ENCODE measurements at places on chromosomes 1 and 21.
A peak's percentile ranks its signal among the peaks of the same experiment; 100 is the strongest.

DNA sequence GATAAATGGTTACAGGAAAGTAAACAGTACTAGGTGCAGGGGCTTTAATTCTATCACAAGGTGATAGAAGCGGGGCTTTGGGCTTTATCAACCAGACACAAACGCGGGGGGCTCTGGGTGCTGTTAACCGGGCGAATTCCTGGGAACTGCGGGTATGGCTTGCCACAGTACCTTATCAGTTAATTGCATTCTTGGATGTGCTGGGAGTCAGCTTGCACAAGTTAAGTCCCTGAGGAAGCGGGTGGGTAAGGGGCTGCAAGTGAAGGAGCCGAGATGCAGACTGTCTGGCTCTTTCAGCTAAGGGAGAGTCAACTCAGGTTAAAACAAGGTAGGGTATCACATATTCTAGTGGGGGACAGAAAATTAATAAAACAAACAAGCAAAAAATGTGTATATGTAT lies 661 bp downstream of the GBP4 start:
- no peak for DNase-seq

- DNase-seq = no peak
Observed at GRCh38 chr1:1921901-1922701, 3.0 kb upstream of the TMEM52 start.

DNA sequence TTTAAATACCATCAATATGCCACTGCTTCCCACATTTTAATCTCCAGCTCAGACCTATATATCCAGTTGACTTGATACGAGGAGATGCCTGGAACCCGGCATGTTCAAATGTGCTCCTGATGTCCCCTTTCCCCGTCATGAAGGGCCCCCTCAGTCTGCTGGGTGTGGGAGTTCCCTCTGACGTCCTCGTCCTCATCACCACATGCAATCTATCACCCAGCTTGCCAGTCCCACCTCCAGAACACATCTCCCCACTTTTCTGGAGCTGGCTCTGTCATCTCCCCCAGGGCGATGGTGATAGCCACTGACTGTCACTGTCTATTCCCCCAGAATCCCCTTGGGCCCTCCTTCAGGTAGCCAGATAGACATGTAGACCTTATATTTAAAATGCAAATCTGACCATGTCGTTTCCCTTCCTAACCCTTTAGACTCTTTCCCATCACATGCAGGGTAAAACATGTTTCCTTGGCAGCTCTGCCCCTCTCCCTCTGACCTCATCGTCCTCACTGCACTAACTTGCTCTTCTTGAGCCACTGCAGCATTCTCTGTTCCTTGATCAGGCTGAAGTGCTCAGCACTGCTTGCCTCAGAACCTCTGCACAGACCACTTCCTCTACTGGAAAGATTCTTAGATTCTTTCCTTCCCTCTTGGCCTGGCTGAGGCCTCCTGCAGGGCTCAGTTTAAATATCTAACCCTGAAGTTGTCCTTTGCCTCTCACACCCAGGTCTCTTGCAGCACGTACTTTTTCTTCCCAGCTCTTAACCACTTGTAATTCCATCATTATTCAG lies 7.4 kb downstream of the AZIN2 start:
- DNase-seq = no peak

GRCh38 chr1:8813016-8813763 lies 4.2 kb downstream of the RERE start:
- DNase-seq = no peak

- DNase-seq = no peak
Observed at GRCh38 chr1:245475961-245476516, 321.3 kb downstream of the KIF26B start.

GRCh38 chr21:44083631-44084291 lies 23.4 kb upstream of the PWP2 start:
- DNase-seq = no peak

- no peak for DNase-seq
Observed at GRCh38 chr1:201400212-201400851, 1.2 kb upstream of the LAD1 start.

DNA sequence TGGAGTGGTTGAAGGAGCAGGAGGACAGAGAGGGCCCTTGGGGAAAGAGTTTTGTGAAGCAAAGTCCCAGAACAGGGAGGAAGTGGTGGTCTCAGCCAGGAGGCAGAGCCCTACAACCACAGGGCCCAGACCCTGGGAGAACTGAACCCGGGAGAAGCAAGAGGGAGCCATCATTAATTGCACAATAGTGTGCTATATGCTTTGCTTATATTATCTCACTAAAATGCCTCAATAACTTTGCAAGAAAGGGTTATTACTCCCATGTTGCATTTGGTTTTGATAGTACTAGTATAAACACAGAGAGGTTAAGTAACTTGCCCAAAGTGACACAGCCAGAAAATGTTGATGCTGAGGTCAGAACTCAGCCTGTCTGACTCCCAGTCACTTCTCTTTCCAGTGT lies 124.3 kb downstream of the FOXD2 start:
- no peak for DNase-seq

DNA sequence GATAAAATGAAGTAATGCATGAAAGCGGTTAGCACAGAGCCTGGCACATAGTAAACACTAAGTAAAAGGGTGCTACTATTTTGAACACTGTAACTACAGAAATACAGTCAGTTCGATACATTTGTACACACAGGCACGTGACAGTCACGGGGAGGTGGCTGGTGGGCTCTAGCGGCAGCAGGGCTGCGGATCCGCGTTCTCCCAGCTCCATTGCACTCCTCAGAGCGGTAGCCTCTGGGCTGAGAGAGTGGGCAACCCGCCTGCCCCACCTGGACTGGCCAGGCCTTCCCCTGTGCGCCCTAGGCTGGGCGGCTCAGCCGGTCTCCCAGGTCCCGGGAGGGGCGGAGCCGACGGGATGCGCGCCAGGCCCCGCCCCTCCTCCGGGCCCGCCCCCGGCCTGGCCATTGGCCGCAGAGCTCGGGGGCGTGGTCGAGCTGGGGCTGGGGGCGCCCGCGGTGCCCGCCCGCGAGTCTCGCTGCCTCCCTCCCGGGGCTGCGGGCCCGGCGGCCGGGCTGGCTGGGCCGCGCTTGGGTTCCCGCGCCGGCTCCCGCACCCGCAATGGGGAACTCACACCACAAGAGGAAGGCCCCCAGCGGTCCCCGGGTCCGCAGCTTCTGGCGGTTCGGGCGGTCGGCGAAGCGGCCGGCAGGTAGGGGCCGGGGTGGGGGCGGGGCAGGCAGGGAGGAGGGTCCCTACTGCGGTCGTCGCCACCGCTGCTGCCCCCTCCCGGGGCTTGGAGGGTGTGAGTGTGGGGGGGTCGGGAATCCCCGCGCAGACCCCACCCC lies 51.2 kb upstream of the SYNC start:
- DNase-seq = peak; percentile 87

DNA sequence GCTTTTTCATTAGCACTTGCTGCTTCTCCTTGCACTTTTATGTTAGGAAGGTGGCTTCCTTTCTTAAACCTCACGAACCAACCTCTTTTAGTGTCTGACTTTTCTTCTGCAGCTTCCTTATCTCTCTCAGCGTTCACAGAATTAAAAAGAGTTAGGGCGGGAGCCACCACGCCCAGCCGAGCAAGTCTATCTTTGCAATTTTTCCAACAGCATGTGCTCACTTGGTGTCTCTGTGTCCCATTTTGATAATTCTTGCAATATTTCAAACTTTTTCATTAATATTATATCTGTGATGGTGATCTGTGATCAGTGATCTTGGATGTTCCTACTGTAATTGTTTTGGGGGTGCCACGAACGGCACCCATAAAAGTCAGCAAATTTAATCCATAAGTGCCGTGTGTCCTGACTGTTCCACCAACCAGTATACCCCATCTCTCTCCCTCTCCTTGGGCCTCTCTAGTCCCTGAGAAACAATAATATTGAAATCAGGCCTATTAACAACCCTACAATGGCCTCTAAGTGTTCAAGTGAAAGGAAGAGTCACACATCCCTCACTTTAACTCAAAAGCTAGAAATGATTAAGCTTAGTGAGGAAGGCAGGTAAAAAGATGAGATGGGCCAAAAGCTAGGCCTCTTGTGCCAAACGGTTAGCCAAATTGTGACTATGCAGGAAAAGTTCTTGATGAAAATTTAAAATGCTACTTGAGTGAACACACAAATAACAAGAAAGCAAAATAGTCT lies 15.9 kb upstream of the ITPKB start:
- no peak for DNase-seq

GRCh38 chr1:154220970-154221277 lies 169 bp downstream of the UBAP2L start:
- no peak for DNase-seq

DNA sequence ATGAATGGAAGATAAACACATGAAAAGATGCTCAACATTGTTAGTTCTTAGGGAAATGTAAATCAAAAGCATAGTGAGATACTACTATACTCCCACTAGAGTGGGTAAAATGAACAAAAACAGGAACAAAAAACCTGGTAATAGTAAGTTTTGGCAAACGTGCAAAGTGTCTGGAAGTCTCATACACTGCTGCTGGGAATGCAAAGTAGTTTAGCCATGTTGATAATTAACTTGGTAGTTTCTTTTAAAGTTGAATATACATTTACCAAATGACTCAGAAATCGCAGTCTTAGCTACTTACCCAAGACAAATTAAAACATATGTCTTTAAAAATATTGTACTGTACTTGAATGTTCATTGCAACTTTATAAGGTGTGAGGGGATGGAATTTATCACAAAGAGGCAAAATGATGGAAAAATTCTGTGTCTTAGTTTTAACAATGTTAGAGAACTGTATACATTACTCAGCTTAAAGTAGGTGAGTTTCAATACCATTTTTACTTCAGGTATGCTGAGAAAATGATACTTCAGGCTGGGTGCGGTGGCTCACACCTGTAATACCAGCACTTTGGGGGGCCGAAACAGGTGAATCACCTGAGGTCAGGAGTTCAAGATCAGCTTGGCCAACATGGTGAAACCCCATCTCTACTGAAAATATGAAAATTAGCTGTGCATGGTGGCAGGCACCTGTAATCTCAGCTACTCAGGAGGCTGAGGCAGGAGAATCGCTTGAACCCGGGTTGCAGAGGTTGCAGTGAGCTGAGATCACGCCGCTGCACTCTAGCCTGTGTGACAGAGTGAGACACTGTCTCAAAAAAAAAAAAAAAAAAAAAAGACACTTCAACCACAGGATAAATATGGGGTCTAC lies 102.3 kb downstream of the PDE4B start:
- no peak for DNase-seq

- DNase-seq = no peak
Observed at GRCh38 chr1:109950509-109950908, 34.1 kb upstream of the AHCYL1 start.

GRCh38 chr1:96329121-96329520 lies 392.5 kb upstream of the PTBP2 start:
- no peak for DNase-seq

DNA sequence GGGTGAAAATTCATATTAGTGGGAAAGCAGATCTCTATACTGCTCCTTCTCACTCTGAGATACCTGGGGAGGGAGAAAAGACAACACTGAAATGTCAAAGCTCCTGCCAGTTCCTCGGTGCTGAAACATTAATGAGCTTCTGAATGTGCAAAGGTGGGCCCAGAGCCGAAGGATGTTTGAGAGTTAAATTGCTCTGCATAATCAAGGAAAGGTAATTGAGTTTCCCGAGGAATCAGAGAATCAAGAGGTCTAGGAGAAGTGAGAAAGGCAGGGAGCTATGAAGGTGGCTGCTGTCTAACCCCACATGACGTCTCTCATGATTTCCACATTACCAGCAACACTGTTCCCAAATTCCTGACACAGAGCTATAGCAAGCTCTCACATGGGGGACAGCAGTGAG lies 346.7 kb downstream of the SMYD3 start:
- DNase-seq = no peak

DNA sequence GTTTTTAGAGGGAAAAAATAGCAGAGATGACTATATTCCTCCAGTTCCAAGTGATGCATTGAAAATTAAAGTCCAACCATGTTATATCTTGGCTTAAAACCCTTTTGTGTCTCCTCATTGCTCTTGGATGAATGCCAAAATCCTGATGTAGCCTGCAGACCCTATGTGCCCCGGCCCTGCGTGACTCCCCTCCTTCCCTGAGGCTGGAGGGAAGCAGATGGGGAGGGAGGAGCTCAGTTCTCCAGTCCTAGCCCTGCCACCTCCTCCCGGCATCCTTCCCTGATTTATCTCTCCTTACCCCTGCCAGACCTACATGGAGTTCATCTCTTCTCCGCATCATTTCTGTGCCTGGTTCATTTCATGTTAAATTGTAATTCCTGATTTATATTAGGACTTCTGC lies 397.4 kb downstream of the PTPRU start:
- no peak for DNase-seq

DNA sequence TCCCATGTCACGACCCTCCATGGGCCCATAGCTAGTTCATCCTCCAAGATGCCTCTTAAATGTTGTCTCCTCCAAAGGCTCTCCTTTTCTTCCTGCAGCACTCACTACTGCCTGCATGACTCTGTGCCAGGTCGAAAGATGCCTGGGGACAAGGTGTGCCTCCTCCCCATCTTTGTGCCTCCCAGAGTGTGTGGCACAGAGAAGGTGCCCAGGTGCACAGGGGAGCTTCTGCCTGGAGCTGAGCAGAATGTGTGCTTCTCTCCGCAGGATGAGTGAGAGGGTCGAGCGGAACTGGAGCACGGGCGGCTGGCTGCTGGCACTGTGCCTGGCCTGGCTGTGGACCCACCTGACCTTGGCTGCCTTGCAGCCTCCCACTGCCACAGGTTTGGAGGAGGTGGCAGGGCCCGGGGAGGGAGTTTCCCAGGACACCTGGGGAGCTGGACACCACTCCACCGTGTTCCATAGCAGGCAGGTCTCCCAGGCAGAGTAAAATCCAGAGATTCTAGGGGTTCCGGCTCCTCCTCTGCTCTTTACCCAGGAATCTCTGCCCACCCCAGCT lies 6.9 kb upstream of the PPM1J start:
- no peak for DNase-seq

- no peak for DNase-seq
Observed at GRCh38 chr1:178684542-178685000, 40.5 kb upstream of the RALGPS2 start.

DNA sequence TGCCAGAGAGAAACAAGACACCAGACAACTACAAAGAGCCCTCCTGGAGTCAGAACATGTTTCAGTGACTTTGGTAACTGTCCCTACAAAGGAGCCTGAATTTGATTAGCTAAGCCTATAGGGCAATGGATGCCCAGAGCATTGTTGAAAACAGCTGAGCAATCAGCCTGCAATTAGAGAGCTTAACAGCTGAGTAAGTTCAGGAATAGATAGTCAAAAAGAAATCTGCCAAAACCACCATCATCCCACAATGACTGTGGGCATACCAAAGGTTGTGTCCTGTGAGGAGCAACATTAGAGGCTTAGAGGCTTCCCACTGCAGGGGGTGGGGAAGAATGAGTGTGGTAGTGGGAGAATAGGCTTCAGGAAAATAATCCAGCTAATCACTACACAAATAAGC lies 32.1 kb downstream of the SH3BP5L start:
- DNase-seq = no peak

Data from endothelial cell (in vitro differentiated cells).